Activated CD4-positive, alpha-beta memory T cell treated with anti-CD3 and anti-CD28 coated beads for 36 hours (primary cell): ENCODE measurements at places on chromosomes 2 and 18. TPM values are rescaled to one million over a fixed set of nuclear protein-coding genes. Genes with fewer than 3 reads are reported as not detected.

- DNase-seq = no peak
Measured at GRCh38 chr2:108633409-108633808, 85.9 kb upstream of the RANBP2 start.

DNA sequence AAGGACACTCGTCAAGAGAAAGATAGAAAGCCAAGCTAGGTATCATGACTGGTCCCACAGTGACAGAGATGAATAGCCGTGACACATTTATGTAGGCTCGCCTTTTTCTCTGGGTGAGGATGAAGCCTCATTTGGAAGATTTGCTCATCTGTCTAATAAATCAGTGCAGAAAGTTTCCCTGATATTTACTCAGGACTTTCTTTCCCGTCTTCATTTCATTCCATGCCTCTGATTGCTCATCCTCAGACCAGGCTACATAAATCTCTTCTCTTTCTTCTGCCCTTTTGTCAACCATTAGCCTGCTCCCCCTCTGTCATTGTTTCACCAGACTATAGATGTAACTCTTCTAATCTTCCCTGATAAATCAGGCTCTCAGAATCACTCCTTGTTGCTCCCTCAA is 361.8 kb upstream of the MEIS1 start:
- no peak for DNase-seq

- no peak for DNase-seq
Measured at GRCh38 chr2:166343467-166343866, 32.3 kb downstream of the SCN9A start.

Gene TCF23
- total RNA-seq = not detected

DNA sequence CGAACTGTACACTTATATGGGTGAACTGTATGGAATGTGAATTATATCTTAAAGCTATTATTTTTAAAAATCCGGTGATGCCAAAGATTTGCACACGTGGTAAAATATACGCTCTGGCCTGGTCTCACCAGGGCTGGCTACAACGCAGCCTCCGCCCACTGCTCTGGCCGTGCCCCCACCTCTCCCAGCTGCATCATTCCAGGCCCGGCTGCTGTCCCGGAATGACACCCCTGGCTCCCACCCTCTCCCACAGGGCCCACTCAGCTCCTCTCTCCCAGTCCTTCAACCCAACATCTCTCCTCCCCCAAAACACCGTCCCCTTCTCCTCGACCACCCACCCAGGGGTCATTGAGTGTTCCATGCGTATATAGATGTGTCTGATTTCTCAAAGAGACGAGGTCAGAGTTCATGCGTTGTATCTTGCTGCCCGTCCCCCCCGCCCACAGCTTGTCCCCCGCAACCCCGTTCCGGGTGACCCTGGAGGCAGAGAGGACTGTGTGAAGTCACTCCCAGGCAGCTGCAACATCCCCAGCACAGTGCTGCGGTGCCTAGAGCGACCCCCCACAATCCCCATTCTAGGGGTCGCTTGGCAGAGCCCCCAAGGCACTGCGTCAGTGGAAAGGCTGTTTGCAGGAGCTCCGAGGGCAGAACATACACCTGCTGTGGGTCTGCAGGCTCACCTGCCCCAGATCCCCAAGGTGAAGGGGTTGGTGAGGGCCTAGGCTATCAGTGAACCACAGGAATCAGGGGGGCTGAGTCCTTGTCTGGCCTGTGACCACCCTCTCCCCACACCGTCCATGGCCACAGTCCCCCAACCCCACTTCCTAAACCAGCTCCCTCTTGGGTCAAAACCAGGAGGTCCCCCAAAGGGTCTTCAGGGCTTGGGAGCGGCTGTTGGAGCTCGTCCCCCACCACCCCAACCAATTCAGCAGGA is 13.3 kb downstream of the DNMT3A start:
- no peak for DNase-seq

GRCh38 chr2:72136331-72136730 is 11.3 kb downstream of the CYP26B1 start:
- no peak for DNase-seq

DNA sequence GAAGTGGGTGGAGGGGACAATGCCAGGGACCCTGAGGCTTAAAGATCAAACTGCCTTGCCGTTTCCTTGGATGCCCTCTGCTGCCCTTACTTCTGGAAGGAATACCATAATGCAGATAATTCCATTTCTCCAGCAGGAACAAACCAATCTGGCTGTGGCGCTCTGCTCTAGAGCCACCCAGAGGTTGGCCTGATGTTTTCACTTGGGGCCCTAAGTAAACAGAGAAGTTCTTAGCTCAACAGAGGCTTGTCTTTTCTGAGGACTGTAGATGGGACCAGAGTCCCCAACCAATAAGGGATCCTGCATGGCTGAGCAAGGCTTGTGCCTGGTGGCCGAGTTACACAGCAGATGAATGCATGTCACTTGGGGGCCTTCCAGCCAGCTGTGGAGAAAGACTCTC is 230.2 kb downstream of the ZBTB7C start:
- no peak for DNase-seq

GRCh38 chr2:98012561-98012991 is 16.8 kb upstream of the TMEM131 start:
- peak; percentile 83 for DNase-seq

DNA sequence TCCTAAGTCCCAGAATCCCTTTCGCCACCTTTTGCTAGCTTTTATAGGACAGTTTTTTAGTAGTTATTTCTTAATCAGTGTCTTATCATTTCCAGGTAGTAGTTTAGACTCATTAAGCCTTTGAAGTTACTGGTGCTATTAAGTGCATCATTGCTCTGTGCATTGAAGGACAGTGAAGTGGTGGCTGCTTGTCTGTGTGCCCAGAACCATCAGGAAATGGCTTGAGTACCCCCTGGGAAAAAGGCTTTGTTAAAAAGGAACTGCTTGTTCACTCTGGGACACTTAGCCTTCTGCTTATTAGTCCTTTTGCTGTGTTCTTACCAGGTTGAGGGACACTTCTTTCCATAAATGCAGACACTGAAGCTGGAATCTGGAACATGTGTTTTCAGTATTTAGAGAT is 30.0 kb downstream of the DTNA start:
- DNase-seq = no peak

- no peak for DNase-seq
Measured at GRCh38 chr2:217125014-217125413, 265.1 kb upstream of the TNP1 start.

DNA sequence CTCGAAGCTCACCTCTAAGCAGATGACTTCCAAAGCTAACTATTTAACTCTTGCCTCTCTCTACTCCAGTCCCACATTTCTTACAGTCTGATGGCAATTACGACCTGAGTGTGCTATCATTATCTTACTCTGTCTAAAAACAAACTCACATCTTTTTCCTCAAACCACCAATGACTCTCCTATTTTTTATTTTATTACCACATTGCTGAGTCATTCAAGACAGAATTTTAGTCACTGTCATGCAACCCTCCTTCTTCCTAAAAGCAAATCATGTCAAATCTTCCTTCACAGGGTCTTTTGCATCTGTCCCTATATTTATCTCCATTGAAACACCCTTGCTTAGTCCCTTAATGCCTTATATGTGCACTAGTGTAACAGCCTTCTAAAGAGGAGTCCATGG is 34.6 kb upstream of the C2orf15 start:
- DNase-seq = no peak

Gene PLEKHH2
- total RNA-seq = 0.81 TPM

DNA sequence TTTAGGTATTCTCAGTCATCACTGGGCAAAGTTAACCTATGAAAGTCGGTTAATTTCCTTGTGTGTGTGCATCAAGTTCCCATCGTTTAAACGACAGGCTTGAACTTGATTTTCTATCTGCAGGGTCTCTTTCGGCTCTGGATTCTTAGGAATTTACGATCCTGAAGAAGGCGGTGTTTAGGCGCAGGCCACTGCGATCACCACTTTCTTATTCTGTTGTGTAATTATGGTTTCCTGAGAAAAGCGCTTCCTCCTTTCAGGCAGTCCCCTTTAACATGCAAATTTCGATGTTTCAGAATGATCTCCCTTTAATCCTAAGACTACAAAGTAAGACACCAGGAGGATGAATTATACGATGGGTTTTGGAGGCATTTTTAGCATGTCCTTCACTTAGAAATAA is 27.9 kb upstream of the MBP start:
- DNase-seq = no peak

DNA sequence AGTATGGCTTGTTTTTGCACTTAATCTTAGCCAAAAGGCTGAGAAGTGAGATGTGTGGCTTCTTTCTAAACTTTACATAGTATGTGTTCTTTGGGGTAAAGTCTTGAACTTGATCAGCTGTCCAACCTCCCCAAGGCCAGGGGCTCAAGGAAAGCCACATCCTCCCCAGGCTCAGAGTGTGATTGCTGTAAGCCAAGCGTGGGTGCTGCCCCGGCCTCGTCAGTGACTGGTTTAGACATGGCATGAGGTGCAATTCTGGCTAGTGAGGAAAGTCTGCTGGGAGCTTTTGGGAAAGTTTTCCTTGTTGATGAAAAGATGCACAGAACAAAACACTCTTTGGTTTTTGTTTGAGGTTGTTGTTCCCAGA is 40.2 kb downstream of the TMEM177 start:
- DNase-seq = peak; percentile 40

DNA sequence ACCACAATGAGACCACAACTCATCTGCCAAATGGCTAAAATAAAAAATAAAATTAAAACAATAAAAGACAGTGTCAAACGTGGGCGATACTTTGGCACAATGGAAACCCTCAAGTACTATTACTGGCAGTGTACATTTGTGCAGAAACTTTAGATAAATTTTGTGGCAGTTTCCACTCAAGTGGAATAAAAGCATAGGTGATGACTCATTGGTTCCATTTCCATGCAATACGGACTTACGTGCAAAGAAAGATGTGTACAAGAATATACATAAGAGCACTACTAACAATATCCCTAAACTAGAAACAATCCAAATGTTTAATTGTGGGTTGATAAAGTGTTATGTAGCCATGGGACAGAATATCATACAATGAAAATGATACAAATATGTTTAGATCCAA is 259.0 kb upstream of the HNMT start:
- DNase-seq = no peak

- peak; percentile 80 for DNase-seq
Measured at GRCh38 chr18:5294457-5295230, 882 bp downstream of the ZBTB14 start.

DNA sequence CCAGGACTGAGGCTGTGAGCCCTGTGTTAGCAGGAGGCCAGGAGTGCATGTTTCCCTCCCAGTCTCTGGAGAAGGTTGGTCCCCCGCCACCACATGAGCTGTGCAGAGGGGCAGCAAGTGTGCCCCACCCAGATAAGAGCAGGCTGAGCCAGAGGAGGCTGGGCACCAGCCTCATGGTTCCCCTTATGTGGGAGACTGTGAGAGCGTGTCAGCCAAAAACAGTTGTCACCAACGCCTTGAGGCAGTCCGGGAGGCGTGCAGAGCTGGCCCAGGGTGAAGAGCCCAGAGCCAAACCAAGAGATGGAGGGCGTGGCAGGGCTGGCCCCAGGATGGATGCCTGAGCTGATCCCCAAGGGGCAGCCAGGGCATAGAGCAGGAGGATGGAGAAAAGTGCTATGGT is 128.7 kb upstream of the GLI2 start:
- no peak for DNase-seq
